Islet precursor cell (in vitro differentiated cells): ENCODE measurements at places on chromosomes 16 and 17.

- DNase-seq = no peak
Measured at GRCh38 chr16:84947022-84947421, 64.3 kb downstream of the ZDHHC7 start.

DNA sequence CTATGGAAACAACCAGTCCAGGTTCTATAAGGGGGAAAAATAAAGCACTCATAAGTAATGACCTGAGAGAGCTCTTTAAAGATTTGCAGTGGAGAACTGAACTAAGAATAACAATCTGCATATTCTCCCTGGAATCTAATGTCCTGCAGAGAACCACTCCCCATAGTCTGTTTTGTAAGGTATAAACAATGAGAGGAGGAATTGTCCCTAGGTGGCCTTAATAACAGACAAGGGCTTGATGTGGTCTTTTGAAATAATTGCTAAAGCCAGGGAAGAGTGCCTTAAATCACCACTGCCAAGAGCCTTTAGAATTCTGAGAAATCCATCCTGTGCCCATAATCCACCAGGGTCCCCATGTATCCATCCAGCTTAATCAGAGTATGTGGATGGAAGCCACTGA lies 106.3 kb downstream of the CDH11 start:
- DNase-seq = no peak

- no peak for DNase-seq
Measured at GRCh38 chr17:69779378-69780214, 295.4 kb upstream of the KCNJ16 start.

- DNase-seq = no peak
Measured at GRCh38 chr17:51857052-51857597, 301.4 kb downstream of the CA10 start.

DNA sequence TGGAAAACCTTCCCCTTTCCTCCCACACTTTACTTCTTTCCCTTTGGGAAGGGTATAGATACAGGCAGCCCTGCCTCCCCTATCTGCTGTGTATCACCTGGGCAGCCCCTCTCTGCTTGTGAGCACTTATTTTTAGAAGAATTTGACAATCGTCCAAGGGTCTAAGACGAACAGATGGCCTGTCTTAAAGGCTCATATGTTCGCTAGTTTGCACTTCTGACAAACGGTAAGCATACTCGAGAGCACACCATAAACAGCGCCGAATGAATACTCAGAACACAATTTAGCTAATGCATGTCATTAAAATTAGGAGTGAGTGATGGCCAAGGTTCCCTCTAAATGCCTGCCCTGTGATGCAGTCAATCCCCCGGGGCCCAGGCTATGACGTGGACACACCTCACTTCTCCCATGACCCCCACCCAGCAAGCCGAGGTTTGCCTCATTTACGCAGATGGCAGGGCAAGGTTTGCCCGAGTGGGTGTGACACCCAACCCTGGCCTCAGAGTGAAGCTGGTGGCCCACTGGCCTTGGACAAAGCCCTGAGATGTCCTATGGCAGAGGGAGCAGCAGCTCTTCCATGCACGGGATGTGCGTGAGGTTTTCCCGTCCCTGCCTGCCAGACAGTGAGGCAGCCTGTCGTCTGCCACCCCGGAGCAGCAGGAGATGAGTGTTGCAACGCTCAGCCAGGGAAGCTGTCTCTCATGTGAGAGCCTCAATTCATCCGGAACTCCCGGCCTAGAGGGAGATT lies 125.2 kb downstream of the C16orf78 start:
- DNase-seq = no peak

DNA sequence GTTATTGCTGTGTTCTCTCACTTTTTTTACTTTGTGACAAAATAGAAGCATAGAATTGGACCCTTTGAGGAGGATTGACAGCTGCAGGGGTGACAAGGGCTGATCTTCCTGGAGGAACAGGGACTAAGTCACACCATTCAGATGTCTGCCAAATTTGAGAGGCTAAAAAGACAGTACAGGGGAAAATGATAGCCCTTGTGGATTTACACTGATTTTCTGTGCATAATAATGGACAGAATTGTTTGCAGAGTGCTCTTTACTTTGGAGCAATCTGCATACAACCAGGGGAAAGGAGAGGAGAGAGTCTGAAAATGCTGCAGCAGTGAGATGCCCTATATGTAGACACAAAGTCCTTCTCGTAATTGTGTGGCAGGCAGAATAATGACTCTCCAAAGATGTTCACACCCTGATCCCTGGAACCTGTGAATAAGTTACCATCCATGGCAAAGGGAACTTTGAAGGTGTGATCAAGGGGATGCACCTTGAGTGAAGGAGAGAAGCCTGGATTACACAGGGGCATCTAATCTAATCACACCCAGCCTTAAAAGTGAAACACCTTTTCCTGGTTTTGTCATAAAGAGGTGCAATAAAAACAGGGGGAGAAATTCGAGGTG lies 221.4 kb upstream of the CPHXL start:
- DNase-seq = no peak

DNA sequence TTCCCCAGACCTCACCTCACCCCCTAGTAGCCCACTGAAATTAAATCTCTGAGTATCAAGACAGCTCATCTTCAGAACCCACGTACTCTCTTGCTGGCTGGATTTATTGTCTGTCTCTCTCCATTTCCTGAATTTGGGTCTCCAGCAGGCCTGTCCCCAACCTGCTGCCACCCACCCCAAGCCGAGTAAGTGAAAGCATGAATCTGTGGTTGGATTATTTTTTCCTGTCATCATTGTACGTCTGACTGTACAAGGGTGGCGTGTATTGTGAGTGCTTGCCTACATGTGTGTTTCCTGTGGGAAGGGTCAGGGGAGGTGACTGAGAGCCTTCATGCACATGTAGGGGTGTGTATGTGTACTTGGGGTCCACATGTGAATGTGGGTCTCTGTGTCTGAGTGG lies 5.4 kb downstream of the TNP2 start:
- no peak for DNase-seq

DNA sequence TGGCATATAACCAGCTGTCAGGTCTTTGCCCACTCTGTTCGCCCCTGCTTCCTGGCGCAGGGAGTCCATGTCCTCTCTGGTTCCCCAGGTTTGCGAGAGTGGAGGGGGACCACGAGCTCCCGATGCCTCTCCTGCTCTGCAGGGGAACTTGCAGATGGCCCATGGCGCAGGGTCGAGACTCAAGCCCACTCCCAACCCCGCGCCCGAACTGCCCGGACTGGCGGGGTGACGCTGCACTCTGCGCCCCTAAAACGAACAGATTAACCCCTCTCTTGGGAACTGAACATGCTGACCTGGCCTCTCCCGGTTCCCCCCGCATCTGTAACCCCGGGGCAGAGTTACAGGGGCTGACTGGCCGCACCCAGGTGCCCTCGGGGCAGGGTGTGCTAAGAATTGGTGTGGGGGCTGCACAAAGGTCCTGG lies 681 bp upstream of the PLA2G15 start:
- DNase-seq = no peak

- DNase-seq = no peak
Measured at GRCh38 chr16:77660311-77660710, 62.0 kb upstream of the NUDT7 start.

DNA sequence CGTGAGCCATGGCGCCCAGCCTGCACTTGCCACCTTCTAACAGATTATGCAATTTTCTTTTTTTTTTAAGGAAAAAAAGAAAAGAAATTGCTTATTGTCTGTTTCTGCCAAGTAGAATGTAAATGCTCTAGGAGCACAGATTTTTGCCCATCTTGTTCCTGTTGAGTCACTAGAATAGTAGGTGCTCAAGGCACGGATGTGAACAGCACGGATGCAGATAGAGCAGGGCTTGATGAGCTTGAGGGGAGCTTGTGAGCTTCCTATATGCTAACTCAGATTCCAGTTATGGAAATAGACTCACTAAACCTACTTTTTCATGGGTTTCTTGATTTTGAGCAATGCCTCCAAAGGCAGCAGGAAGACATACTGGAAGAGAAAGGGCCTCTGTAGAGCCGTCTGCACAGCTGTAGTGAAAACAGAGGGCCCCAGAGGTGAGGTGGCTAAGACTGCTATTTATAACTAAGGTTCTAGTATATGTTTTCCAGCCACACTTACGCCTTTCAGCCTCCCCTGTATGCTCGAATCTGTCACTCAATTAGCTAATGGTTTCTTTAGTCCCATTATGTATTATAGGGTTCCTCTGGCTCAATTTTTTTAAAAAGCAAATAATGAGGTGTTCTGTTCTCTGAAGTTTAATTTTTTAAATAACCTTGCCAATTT lies 72.8 kb downstream of the WWP2 start:
- no peak for DNase-seq

- DNase-seq = no peak
Measured at GRCh38 chr17:27609611-27610303, 21.2 kb upstream of the LGALS9 start.

DNA sequence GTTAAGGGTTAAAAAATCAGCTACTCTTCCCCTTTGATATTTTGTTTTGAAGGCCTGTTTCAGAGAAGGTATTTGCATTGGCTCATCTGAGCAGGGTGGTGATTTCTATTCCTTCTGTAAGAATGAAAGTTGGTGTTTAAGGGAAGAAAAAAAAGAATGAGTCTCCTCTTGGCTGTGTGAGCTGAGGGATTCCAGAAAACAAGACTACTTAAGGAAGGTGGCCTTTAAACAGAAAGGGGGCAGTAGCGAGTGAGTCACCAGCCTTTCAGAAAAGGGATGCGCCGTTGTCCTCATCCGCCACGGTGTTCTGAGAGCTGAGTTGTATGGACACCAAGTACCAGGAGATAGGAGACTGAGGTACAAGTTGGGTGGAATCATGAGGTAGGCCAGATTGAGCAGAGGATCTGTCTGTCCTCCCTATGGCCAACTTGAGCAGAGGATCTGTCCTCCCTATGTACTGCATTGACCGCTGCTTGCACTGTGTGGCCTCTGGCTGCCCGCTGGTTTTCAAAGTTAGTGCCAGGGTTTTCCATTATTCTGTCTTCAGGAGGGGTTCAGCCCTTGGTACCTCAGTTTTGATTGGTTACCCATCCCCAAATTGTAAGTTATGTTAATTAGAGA lies 8.2 kb downstream of the PRKCA start:
- DNase-seq = no peak

GRCh38 chr17:76040376-76040775 lies 13.3 kb upstream of the EVPL start:
- DNase-seq = no peak

DNA sequence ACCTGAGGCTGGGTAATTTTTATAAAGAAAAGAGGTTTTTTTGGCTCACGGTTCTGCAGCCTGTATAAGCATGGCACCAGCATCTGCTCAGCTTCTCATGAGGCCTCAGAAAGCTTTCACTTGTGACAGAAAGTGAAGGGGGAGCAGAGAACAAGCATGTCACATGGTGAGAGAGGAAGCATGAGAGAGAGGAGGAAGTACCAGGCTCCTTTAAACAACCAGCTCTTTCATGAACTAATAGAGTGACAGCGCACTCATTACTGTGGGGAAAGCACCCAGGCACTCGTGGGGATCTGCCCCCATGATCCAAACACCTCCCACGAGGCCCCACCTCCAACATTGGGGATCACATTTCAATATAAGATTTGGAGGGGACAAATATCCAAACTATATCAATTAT lies 86.8 kb downstream of the USP32 start:
- DNase-seq = peak; percentile 54
